Hematopoietic multipotent progenitor cell treated with erythropoietin and hydrocortisone succinate and interleukin-3 and kit ligand, for 15 days (in vitro differentiated cells): ENCODE measurements at places on chromosomes 1 and 21.

DNA sequence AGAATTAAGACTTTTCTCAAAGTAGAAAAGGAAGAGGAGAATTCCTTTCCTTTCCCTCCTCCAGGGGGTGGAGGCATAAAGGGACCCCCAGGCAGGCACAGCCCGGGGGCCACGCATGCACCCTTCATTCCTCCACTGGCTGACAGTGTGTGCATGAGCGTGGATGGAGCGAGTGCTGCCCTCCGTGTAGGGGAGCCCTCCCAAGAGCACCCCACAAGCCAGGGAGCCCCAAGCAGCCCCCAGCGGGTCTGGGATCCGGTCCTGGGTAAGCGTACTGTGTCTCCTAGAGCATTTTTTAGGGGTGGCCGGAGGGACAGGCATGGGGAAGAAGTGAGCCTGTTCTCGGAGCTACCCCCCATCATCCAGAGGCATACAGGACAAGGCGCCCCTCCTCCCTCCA lies 120.5 kb downstream of the SIK1 start:
- DNase-seq, result no peak

GRCh38 chr1:78060857-78061563 lies 15.2 kb downstream of the GIPC2 start:
- DNase-seq, result no peak

GRCh38 chr1:198498103-198498385 lies 42.4 kb downstream of the ATP6V1G3 start:
- DNase-seq, result no peak

DNA sequence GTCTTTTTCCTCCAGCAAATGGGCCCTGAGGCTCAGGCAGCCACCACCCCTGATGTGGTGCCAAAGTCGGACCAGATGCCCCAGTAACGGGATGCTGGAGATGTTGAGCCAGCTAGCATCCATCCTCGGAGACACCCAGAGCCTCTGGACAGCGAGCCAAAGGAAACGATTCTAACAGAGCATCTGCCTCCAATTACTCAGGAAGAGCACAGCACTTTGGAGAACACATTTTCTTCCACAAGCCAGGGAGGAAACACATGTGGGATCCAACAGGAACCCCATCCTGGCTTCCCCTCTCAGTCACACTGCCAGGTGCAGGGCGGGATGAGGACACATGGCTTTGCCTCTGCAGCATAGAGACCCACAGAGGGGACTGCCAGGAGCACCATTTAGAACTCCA lies 44.9 kb downstream of the C1orf198 start:
- no peak for DNase-seq

- DNase-seq, result no peak
Measured at GRCh38 chr1:241985787-241986186, 13.1 kb downstream of the MAP1LC3C start.

DNA sequence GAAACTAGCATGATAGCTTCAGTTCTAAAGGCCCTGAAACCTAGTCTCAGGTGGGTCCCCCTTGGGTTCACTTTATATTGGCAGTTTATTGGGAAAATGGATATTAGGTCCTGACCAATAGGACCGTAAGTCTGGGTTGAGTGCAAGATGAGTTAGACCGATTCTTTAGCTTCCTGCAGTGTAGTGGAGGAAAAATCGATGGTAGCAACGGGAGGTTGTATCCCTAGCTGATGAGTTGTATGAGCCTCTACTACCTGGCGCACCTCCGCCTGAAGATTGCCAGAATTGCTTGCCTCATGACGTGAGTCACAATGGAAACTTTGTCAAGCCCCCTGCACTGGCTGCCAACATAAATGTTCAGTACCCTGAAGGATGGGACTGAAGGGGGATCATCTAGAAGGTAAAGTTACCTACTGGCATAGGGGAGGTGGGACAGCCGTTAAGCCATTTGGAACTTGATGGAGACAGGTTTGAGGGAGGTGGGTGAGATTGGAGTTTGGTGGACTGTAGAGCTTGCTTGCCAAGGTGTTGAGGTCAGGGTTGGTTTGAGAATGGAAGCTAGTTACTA lies 3.9 kb downstream of the RCC1 start:
- no peak for DNase-seq

DNA sequence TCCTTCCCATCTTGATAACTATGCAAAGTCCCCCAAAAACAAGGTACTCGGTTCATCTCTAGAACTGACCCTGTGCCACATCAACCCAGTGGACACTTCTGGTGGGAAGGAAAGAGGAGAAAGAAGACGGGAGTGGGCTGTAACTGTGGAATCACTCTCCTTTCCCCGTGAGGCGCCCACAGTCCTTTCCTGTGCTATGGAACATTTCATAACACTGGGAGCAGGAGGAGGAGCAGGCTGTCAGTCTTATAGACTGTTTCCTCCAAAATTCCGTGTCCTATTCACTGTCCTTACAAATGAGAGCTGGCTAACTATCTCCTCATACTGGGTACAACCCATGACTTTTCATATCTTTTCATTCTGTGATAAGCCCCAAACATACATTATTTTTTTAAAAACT lies 40.7 kb downstream of the PLEKHA6 start:
- no peak for DNase-seq

DNA sequence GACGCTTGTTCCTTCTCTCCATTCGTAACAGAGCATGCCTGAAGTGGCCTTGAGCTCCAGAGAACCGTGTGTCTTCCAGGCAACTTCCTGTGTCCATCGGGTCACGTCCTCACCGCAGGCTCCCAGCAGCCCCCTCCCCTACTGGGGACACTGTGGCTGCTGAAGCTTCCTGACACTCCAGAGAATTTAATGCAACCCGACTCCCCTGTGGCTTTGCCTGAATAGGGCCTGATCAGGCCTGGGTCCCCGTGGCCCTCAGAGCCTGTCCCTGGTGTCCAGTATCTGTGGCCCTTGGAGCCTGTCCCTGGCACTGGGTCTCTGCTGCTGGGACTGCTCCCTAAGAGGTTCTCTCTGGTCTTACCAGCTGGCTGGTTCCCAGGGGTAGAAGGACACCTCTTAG lies 219.7 kb upstream of the VAMP3 start:
- DNase-seq, result no peak

DNA sequence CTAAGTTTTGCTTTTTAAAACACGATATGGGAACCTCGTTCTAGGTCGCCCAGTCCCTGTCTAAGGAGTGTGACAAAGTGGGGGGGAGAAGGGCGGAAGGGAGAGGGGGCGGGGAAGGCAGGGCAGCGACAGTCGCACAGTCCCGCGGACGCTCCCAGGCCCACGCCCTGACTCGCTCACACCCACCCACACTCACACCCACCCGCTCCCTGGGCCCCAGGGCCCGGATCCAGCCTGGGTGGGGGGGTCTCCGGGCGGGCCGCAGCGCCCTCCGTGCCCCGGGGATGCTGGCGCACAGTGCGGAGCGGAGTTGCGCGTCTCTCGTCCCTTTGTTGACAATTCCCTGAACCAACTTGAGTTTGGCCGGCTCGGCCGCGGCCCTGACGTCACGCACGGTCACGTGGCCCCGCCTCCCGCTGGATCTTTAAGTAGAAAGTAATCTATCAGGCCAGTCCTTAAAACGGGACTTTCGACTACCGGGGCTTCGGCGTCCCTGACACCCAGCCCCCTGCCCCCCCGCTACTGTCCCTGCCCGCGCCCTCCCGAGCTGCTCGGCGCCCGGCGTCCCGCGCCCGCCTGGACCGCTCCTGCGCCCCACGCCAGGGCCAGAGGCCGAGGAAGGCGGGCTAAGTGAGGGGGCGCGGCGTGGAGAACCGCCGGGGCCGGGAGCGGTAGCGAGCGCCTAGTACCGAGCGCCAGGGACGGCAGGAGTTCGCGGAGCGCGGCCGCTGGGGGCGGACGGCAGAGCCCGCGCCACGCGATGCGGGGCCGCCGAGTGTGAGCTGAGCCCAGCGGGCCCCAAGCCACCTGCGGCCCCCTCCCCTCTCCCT lies at the start of gene FOXD3:
TSS of gene FOXD3 (plus strand) at position 454 of the 830 bp plus-strand sequence. CDS start 492 bp downstream, outside the sequence.
- DNase-seq, result peak; percentile 32

DNA sequence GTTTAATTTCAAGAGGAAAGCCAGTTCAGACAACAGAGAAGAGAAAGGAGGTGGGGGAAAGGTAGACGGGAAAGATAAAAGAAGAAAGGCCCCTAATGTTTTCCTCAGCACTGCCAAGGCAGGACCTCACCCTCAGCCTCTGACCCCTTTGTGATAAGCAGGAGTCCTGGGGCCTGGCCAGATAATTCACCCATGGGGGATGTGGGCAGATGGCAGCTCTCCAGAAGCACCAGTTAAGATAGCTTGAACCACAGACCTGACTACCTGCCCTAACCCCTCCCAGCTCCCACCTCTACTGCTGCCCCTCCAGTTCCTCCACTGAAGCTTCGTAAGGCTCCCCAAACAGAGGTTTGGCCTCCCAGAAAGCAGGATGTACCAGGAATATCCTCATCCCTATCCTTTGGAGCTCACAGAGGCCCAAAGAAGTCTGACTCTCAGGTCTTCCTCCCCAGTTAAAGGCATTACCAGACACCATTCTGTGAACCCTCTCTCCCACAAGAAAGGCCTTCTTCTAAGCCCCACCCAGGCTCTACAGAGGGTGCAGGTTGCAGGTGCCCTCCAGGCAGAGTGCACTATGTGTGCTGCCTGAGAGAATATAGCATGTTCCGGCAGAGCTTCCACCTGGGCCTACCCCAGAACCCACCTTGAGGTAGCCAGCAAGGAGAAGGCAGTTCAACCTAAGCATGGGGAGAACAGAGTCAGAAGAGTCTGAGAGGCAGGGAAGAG lies 9.2 kb upstream of the SNAPIN start:
- DNase-seq, result peak; percentile 34

- DNase-seq, result no peak
Measured at GRCh38 chr1:91710261-91710660, 175.7 kb downstream of the TGFBR3 start.

- no peak for DNase-seq
Measured at GRCh38 chr1:150466964-150467363, 20.3 kb upstream of the TARS2 start.

GRCh38 chr1:92484472-92485380 lies 2.0 kb downstream of the GFI1 start:
- no peak for DNase-seq

- DNase-seq, result no peak
Measured at GRCh38 chr1:49213301-49213700, 436.6 kb upstream of the BEND5 start.

- DNase-seq, result no peak
Measured at GRCh38 chr1:20477348-20478056, 8.5 kb downstream of the CAMK2N1 start.

DNA sequence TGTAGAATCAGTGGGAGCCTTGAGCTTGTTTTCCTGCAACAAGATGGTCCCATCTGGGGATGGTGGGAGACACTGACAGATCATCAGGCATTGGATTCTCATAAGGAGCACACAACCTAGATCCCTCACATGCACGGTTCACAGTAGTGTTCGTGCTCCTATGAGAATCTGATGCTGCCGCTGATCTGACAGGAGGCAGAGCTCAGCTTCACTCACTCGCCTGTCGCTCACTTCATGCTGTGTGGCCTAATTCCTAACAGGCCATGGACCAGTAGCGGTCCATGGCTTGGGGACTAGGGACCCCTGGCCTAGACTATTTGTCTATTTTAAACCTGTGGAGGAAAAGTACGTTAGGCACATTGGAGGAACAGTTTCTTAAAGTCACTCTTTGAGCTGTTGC lies 140.0 kb downstream of the EDEM3 start:
- no peak for DNase-seq

DNA sequence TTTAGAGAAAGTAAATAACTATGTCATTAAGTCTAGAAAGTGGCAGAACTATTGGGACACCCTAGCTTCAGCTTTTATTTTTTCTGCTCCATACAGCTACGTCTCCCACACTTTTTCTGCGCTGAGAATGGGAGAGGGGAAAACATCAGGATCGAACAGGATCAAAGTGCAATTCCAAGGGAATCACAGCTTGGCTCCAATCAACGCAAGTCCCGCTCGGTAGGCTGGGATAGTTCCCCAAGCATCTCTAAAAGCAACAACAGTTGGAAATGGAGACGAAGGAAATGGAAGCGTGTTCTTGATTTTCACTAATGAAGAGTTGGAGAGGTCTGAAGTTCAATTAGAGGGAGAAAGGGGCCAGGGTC lies 536 bp downstream of the HMGCL start:
- no peak for DNase-seq

GRCh38 chr1:203507759-203508158 lies 13.8 kb downstream of the OPTC start:
- DNase-seq, result no peak

- no peak for DNase-seq
Measured at GRCh38 chr1:226111098-226111882, 48.8 kb downstream of the H3-3A start.

DNA sequence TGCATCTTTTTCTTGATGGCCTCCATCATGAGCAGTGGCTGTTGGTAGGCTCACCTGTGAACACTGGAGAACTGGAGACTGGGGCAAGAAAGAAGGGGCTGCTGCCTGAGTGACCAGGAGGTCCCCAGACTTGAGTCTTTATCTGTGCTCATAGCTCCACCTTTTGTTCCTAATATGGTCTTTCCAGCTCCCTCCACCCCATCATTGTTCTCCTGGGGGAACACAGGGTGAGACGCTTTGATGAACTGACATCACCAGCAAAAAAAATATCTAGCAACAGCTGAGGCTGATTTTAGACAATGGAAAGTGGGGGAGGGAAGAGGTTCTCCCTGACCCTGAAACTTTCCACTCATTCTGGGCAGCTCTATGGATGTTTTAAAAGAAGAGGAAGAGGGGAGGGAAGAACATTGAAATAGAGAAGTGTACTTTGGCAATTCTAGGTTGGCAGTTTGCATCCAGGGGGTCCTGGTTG lies at the start of gene TPM3:
TSS of gene TPM3 (minus strand) at position 111 of the 472 bp plus-strand sequence. CDS start at position 29, 82 bp downstream.
- DNase-seq, result no peak

- DNase-seq, result peak; percentile 53
Measured at GRCh38 chr1:159924025-159924790, 1.1 kb downstream of the TAGLN2 start.

- DNase-seq, result peak; percentile 99
Measured at GRCh38 chr1:212035123-212035834, at the start of the genes DTL and INTS7. Gene DTL (plus strand): TSS chr1:212035748. CDS start chr1:212035891, 143 bp downstream. Gene INTS7 (minus strand): TSS chr1:212035557. CDS start chr1:212035437, 120 bp downstream.

DNA sequence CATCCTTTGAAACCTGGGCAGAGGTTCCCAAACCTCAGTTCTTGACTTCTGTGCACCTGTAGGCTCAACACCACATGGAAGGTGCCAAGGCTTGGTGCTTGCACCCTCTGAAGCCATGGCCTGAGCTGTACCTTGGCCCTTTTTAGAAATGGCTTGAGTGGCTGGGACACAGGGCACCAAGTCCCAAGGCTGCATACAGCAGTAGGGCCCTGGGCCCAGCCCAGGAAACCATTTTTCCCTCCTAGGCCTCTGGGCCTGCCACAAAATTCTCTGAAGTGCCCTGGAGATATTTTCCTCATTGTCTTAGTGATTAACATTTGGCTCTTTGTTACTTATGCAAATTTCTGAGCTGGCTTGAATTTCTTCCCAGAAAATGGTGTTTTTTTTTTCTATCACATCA lies 65.6 kb upstream of the ACTRT2 start:
- no peak for DNase-seq

GRCh38 chr1:230191855-230192254 lies 124.8 kb downstream of the GALNT2 start:
- DNase-seq, result no peak

- DNase-seq, result no peak
Measured at GRCh38 chr1:231844986-231845502, 218.5 kb downstream of the DISC1 start.

GRCh38 chr1:178388418-178389145 lies 108.2 kb downstream of the CLEC20A start:
- DNase-seq, result no peak
